ENCODE measurements at places on chromosomes 4 and X.

DNA sequence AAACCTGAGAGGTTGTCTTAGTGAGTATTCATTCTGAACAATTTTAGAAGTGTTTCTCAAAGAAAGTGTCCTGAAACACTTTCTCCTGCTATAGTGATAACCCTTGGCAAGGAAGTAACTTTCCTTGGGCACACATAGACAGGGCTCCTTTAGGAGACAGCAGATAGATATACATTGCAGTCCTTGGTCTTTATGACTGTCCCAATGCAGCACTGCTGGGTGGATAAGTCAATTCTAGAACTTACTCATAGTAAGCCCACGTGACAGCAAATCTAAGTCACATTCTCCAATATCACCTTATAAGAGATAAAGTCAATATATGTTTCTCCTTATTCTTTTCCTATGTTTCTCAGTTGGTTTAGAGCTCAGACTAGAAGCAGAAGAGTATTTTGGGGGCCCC lies 46.7 kb downstream of the GPRASP3 start:
- peak; percentile 39 for DNase-seq

GRCh38 chr4:152951348-152951747 lies 15.2 kb downstream of the FHDC1 start:
- DNase-seq, result no peak

- DNase-seq, result no peak
These were observed 1950.9 kb downstream of the ARAP2 start for GRCh38 chr4:34293459-34293858.

- no peak for DNase-seq
These were observed 450.6 kb downstream of the SH2D1A start for GRCh38 chrX:124796989-124797388.

- no peak for DNase-seq
These were observed 105.1 kb upstream of the ANXA10 start for GRCh38 chr4:167987285-167987684.

GRCh38 chr4:6926081-6926480 lies 16.5 kb downstream of the TBC1D14 start:
- peak; percentile 65 for DNase-seq

DNA sequence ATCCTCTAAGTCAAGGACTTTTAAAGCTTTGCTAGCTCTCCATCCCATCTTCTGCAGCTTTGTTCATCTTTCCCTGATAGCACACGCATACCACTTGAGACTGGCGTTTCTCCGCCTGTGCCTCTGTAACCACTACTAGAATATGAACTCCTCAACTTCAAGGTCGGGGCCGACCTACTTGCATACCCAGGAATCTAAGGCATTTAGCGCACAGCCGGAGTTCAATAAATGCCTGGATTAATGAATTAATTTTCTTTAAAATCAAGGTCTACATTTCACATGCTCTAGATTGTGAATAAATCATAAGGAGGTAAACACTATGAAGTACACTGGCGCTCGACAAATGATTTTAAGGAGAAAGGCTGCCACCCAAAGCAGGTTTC lies 89.3 kb downstream of the HNRNPD start:
- no peak for DNase-seq

GRCh38 chrX:148572337-148572736 lies 71.9 kb downstream of the AFF2 start:
- peak; percentile 1 for DNase-seq

GRCh38 chr4:13950491-13950890 lies 323.0 kb upstream of the BOD1L1 start:
- no peak for DNase-seq

- no peak for DNase-seq
These were observed 16.7 kb upstream of the KLF3 start for GRCh38 chr4:38647101-38647819.

- DNase-seq, result no peak
These were observed 94.2 kb downstream of the ATP10D start for GRCh38 chr4:47579235-47579634.

DNA sequence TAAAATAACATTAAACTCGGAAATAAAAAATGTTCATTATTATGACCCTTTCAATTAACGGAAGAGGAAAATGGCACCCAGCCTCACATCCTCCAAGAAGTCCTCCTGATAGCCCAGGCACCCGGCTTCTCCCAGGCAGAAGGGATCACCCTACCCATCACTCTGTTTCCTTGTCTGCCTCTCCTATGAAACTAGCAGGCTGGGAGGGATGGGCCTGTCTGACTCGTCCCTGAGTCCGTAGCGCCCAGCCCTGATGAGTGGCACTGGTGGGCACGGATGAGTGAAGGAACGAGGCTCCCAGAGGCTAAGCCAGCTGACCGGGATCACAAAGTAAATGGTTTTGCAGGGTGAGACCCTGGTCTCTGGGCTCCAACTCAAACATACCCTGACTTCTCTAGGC lies 28.6 kb upstream of the KIAA0232 start:
- no peak for DNase-seq

- DNase-seq, result no peak
These were observed 38.7 kb upstream of the GRID2 start for GRCh38 chr4:92265021-92265420.

GRCh38 chr4:108377021-108377420 lies 208.3 kb upstream of the LEF1 start:
- DNase-seq, result no peak

DNA sequence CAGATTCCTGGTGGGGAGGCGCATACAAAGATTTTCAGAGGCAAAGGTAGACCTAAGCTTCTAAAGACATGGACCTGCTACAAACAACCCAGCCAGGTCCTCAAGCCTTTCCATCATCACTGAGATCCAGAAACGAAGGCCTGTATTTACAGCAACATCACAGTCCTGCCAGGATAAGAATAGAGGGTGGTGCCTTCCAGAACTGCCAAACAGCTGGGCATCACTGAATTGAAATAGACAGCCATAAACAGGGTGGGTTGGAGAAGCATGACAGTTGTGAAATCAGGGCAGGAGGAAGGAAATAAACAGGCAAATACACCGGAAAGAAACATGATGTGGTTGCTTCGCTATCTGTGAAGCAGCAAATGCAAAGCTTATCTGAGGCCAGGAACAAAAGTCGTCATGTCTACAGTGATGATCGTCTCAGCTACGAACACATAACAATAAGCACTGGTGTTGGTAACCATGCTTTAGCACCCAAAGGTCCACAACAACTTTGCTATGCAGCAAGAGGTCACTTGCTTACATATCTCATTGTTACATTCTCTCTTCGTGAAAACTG lies 6.7 kb upstream of the TMEM154 start:
- DNase-seq, result no peak

GRCh38 chr4:183770906-183771305 lies 111.8 kb downstream of the TRAPPC11 start:
- no peak for DNase-seq

DNA sequence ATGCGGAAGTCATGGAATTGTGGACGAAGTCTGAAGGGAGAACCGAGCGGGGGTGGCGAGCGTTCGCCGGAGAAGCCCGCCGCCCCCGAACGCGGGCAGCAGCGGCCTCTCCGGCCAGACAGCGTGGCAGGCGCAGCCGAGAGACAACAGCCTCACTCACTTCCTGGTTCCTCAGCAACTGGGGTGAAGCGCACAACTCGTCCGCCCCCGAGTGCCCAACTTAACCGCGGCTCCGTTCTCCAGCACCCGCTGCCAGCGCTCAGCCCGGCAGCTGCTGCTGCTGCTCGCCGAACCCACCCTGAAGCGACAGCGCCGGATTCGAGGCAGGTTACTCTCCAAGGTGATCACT lies 68.0 kb downstream of the NOCT start:
- DNase-seq, result peak; percentile 60

DNA sequence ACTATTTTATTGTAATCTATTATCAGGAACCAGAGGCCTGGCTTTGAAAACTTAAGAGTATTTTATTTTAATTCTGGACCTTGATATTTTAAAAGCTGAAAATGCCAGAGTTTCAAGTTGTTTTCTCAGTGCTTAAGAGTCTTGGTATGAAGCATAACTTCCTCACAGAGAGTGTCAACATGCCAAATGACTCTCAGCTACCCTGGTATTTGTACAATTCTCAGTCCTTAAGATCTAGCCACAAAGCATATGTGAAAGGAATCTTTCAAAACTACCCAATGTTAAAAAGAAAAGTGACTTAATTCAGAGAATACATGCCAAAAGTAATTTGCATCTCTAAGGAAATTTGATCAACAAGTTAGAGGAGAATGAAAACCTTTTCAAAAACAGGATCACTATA lies 171.9 kb downstream of the DKK2 start:
- DNase-seq, result no peak

DNA sequence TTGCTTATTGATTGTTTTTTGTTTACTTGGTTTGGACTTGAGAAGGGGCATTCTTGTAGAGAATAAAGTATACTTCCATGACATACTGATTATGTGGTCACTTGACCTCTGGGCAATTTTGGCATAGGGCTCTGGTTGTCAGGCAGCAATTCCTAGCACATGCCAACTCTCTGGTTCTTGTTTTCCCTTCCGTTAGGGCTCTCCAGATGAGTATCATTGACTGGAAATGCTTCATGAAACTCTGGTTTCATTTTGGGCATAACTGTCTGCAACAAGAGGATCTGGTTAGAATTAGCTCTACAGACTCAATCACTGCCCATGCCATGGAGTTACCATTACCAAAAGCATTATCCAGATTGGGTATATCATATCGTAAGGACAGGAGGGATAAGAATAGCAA lies 1057.9 kb downstream of the FAT4 start:
- DNase-seq, result no peak

DNA sequence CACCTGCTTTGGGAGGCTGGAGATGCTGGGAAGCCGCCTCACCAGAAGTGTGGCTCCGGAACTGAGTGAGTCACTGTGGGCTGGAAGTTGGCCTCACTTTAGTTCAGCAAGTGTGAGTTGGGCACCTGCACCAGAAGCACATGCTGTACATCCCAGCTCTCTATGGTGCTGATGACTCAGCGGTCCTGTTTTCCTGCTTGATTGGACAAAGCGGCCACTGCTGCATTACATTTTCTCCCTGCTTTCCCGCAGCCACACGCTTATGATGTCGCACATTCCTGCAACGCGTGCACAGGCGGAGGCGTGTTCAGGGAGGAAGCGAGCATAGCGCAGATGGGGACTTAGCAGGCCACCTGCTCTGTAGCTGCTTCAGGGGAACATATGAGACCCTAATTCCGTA lies 26.7 kb upstream of the CLDN34 start:
- DNase-seq, result peak; percentile 27

DNA sequence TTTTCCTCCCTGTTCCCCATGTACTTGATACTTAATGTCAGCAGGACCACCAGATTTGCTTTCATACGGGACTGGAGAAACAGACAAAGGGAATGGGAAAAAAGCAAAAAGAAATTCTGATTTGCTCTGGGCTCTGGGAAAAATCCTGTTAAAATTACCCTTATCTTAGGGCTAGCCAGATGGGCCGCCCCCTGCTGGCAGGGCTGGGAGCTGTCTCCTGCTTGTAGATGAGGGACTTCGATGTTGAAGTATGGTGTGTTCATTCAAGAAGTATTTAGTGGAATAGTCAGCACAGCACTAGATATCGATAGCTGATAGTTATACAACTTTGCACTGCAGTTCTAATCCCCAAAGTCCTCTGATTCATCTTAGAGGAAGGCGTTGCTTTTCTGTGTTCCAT lies 45.8 kb downstream of the BCORL1 start:
- peak; percentile 49 for DNase-seq

DNA sequence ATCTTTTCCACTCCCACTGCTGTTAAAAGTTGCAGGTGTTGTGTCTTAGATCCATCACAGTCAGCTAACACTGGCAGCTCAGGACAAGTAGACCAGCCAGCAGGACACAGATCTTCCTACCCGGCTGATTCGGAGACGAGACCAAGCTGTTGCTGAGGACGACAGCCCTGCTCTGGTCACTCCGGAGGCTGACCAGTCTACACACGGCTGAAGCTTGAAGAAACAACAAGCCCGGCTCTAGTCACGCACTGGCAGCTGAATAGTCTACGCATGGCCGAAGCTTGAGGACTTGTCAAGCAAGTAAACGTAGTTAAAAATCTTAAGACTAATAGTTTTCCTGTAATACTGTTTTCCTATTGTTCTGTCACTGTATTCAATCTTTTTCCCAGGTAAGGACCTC lies 1.8 kb downstream of the ACOX3 start:
- no peak for DNase-seq

GRCh38 chr4:86497980-86498862 lies 95.9 kb upstream of the PTPN13 start:
- peak; percentile 65 for DNase-seq

DNA sequence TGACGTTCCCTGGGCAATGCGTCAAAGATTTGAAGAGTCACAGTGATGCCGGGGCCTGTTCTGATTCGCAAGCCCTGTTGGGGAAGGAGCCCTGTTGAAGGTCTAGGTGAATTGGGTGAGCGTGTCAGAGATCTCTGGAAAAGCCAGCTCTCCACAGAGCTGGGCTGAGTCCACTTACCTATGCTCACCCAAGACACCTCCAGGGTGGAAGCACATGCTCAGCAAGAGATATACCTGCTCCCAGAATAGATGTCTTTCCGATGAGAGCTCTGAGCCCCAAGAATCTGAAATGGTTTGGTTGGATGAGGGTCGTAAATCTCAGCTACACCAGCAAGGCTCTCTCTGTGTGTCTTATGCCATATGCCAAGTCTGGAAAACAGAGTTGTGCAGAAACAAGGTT lies 1.7 kb downstream of the GABRQ start:
- DNase-seq, result no peak

DNA sequence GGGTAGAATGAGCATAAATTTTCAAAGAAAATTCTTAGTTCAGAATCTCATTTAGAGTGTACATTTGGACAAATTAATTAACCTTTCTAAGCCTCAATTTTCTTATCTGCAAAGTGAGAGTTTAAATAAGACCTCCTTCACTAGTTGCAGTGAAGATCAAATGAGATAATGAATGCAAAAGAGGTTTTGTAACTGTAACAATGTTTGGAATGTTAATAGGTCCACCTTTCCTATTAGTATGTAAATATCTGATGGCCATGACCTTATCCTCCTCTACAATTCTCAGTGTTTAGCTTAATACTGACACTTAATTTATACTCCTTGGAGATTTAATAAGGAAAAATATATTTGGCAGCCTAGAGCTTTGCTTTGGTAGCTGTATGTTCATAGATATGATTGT lies 138.8 kb downstream of the GABRG1 start:
- DNase-seq, result no peak

DNA sequence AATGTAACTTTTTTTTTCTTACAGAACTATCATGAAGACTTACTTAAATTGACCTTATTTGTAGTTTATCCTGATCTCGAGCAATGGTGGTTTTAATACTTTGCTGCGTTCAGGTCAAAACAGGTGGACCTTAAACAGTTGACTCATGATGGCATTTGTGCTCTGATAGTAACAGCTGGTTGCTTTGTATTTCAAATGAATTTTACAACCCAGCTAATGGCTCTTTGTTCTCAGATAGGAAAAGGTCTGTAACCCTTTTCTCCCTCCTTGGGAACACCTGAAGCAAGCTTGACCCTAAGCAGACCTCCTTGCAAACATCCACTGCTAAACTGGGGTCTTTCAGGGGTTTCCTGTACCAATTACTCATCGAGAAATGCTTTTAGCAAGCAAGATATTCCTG lies 79.2 kb downstream of the F11 start:
- DNase-seq, result no peak

GRCh38 chrX:65750674-65751469 lies 83.4 kb downstream of the MSN start:
- peak; percentile 87 for DNase-seq

DNA sequence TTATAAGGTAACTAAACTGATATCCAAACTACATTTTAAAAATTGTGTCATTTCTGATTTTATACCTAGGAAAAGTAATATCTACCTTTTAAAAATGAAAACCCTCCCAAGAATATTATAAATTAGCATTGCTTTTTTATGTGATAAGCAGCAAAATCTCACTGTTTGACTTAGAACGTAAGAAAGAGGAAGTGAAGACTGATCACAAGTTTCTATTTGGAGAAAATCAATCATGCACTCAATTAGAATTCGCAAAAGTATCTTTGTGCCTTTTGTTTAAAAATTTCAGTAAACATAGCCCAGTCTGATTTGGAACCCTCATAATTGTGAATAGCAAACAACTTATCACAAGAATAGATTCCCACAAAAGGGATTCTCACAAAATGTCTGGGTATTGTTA lies 142.7 kb downstream of the TENM3 start:
- DNase-seq, result no peak
